ENCODE measurements at places on chromosomes 3 and 15.

DNA sequence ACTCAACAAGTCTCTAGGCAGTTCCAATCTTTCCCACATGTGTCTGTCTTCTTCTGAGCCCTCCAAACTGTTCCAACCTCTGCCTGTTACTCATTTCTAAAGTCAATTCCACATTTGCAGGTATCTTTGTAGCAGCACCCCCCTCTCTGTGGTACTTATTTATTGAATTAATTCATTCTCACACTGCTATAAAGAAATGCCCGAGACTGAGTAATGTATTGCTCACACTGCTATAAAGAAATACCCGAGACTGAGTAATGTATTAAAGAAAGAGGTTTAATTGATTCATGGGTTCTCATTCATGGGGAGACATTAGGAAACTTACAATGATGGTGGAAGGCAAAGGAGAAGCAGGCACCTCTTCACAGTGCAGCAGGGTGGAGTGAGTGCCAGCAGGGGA lies 1413.8 kb downstream of the SI start:
- no peak for DNase-seq

- DNase-seq = no peak
Observed at GRCh38 chr3:113118336-113118735, 93.0 kb upstream of the BOC start.

- DNase-seq = peak; percentile 82
Observed at GRCh38 chr3:113838631-113839209, at the start of gene GRAMD1C. Gene GRAMD1C, plus strand, starts transcription at chr3:113838788. Its CDS starts 122 bp downstream, at chr3:113838910.

DNA sequence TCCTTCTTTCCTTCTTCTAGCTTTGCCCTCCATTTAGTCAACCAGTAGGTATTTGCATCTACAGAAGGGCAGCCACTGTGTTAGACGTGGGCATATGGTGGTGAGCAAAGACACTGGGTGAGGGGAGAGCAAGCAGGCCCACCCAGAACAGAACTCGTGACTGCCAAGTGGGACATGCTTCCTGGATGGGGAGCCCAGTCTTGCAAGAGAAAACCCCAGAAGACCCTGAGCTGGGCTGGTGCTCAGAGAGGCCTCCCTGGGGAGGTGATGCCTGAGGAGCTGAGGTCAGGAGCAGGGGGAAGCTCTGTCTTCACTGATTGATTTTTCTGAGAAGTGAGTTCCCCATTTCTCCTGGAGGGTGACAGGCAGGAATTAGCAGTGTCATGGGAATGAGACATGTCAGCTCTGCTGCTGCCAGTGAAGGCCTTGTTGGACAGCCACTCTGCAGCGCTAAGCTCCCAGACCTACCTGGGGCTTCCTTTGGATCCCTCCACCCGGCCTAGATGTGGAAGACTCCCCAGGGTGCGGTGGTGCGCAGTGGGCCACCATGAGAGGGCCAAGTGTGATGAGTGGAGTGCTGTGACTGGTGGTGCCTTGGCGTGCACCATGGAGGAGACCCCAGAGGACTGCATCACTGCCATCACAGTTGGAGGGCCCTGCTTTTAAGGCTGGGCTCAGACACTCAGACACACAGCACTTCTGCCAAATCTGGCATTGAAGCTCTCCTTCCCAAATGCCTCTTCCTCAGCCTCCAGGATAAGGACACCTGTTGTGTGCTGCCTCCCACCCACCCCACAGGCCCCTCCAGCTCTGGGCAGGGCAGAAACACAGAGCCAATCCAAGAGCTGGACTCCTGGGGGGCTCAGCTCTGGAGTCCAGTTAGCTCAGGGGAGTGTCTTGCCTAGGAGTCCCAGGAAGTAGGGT lies 40.0 kb upstream of the TOPBP1 start:
- no peak for DNase-seq

DNA sequence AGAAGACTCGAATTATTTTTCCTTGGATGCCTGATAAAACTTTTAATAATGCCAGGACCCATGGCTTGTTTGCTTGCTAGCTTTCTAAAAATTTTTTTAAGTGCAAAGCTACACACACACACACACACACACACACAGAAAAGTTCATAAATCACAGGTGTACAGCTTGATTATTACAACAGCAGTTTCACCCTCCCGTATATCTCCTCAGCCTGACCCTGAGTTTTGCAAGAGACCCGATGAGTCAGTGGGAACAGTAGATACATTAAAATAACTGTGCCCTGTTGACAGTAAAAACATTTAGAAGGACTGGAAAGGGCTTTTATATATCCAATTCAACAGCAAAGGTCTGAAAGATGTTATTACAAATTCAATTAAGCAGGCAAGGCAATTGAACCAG lies 46.7 kb downstream of the EMC4 start:
- DNase-seq = peak; percentile 60

GRCh38 chr15:70013656-70014313 lies 83.9 kb downstream of the TLE3 start:
- no peak for DNase-seq

GRCh38 chr15:33093222-33093621 lies 101.3 kb downstream of the FMN1 start:
- DNase-seq = no peak

DNA sequence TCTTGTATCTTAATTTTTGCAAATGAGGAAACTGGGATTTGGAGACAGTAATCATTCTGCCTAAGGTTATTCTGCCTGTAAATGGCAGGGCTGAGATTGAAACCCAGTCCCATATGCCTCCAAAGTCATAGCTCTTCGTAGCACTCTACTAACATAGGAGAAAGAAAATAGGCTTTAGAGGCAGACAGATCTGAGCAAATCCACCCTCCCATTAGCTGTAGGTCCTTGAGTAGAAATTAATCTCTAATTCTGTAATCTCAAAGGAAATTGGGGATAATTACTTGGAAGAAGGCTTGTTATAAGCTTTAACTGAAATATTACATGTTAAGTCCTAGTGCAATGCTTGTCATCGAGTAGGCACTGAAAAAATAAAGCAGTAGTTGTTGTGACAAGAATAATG lies 252.1 kb upstream of the PEX5L start:
- DNase-seq = no peak

DNA sequence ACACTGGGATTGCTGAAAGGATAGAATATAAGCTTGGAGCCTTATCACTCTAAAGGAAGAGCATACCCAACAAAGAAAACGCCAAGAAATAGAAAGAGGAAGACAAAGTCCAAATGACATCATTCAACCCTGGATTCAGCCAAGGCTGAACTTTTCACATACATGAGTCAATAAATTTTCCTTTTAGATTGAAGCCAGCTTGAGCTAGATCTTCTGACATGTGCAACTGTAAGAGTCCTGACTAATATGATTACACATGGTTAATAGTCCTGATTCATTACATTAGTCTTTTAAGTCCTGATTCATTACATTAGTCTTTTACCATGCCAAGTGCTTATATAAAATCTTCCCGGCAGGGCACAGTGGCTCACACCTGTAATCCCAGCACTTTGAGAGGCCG lies 13.6 kb upstream of the DENND6A start:
- DNase-seq = no peak

DNA sequence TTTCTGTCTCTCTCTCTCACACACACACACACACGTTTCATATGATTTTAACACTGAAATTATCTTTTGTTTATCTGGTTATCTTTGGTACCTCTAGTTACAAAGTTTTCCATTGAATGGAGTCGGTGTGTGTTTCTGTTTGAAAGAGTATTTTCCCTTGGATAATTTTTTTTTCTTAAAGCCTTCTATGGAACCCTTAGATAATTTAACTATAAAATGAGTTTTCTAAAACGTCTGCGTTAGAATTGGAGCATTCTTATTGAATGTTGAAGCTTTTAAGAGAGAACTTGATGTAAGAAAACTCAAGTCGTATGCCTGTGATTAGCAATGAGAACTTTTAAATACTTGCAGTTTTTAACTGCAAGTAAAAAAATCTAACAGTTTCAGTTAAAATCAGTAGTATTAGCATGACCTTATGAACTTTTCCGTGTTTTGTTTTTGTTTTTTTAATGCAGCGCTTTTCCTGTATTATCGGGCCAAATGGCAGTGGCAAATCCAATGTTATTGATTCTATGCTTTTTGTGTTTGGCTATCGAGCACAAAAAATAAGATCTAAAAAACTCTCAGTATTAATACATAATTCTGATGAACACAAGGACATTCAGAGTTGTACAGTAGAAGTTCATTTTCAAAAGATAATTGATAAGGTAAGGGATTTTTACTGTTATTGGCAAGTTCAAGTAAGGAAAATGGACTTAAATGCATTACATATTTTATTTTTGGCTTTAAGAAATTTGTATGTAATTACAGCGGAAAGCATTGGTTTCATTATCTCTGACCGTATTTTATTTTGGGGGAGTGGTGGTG lies 3.0 kb downstream of the SMC4 start:
- DNase-seq = no peak

- DNase-seq = no peak
Observed at GRCh38 chr15:100642213-100642949, 40.0 kb downstream of the ASB7 start.

DNA sequence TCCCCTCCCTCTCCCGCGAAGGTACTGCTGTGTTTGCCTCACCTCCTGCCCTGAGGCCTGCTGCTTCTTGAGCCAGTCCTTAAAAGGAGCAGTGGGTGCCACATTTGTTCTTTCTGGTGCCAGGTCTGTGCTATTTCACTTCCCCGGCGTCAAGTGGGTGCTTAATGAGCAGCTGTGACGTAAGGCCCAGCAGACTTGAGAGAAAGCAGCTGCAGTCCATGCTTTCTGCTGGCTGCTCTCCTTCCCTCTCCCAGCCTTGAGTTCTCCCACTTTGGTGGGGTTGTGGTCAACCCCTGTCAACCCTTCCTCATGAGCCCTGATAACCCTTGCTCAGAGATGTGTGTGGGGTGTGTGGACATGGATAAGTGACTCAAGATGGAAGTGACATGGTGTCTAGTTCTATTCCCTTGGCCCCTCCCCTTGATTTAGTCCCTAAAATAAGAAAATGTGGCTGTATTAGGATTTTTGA lies 6.9 kb downstream of the INAFM2 start:
- no peak for DNase-seq

- DNase-seq = no peak
Observed at GRCh38 chr3:194023501-194024280, 112.3 kb upstream of the HES1 start.

DNA sequence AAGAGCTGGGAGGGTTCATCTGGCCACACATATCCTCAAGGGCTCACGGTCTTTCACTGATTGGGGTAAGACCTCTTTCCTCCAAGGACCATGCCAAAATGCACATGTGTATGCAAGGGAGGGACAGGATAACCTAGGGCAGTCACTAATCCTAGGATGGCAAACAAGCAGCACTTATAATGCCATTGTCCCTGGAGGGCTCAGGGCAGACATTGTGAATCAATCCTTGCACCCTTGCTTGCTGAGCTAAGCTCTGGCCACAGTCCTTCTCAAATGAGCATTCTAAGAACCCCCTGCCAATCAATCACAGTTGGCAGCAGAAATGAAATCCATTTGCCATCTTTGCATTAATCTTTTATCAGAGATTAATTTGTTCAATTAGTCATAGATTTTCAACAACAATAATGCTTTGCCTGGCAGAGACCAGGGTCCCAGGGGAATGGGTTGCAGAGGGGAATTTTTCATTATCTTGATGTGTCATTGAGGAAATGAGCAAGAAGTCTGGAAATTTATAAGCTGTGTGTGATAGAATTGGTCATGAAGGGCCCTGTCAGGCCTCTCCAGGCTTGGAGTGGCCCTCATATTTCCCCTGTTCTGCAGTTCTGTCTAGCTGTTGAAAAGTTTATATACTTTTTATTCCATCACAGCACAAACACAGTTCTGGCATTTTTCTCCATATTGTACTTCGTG lies 57.2 kb upstream of the KY start:
- no peak for DNase-seq

DNA sequence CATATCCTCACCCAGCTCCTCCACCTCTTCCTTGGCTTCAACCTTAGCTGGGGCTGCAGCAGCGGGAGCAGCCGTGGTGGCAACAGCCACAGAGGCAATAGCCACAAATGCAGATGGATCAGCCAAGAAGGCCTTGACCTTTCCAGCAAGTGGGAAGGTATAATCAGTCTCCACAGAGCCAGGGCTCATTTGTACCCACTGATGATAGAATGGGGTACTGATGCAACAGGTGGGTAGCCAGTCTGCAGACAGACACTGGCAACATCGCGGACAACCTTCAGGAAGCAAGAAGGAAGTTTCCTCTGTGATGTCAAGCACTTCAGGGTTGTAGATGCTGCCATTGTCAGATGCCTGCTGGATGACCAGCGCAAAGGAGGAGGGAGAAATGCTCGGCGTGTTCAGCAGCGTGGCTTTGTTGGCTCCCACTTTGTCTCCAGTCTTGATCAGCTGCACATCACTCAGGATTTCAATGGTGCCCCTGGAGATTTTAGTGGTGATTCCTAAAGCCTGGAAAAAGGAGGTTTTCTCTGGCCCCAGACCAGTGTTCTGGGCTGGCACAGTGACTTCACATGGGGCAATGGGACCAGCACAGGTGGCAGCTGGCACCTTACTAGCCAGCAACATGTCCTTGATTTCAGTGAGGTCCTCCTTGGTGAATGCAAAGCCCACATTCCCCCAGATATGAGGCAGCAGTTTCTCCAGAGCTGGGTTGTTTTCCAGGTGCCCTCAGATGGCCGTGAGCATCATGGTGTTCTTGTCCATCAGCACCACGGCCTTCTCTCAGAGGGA lies 4.8 kb upstream of the PLCB2 start:
- no peak for DNase-seq

- no peak for DNase-seq
Observed at GRCh38 chr3:5115506-5116162, 6.5 kb upstream of the ARL8B start.

- peak; percentile 85 for DNase-seq
Observed at GRCh38 chr3:138834596-138835396, at the start of gene PIK3CB. Gene PIK3CB, minus strand, starts transcription at chr3:138834928. Its CDS starts 75,585 bp downstream, at chr3:138759343.

- DNase-seq = no peak
Observed at GRCh38 chr3:61780016-61780415, 218.6 kb downstream of the PTPRG start.

- DNase-seq = peak; percentile 29
Observed at GRCh38 chr3:141294848-141295247, 63.2 kb downstream of the PXYLP1 start.

- no peak for DNase-seq
Observed at GRCh38 chr3:120449701-120450599, 842 bp downstream of the FSTL1 start.

DNA sequence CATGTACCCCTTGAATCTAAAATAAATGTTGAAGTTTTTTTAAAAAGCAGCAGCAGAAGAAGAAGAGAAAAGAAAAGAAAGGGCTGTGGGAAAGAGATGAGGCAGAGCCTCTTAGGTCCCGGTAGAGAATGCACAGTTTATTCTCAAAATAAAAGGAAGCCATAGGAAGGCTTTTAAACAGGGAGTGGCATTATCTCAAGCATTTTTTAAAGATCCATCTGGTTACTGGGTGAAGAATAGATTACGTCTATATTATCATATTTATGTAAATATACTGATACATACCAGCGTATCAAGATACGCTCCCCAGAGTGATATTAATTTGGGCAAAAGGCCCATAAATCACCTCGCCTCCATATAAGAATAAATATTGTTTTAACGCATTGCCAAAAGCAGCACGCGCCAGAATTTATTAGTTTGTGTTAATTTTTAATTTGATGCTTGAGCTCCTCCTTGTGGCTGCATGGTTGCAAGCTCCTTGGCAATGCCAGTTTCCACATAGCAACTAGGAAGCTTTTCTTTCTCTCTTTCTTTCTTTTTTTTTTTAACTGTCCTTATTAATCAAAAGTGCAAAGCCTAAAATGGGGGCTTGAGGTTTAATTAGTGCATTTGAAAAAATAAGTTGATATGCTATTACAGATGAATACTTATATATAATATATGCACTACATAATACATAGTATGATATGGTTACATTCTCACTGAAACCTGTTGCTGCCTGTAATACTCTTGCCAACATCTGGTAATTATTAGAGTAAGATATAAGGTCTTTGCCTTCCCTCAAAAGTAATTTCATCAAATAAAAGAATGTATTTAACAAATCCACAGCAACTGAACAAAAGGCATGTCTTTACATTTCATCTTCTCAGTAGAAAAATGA lies 242.8 kb upstream of the UBE2E2 start:
- peak; percentile 24 for DNase-seq
